ENCODE measurements at places on chromosomes 3 and 15.
A peak's percentile ranks its signal among the peaks of the same experiment; 100 is the strongest.

DNA sequence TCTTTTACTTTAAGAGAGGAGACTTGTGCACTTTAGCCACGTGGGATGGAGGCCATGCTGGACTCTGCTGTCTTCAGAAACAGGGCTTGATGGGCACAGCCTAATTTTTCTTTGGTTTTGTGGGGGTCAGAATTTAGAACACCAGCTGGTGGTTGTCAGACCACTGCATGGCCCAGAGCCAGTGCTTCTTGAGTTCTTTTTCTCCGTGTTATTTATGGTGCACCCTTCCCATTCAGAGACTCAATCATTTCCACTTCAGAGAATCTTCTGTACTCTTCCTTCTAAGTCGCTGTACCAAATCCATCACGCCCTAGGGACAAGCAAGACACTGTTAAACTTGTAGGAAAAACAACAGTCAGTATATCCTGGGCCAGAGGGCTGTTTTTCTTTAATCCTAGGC lies 20.1 kb downstream of the PRR23A start:
- no peak for DNase-seq

DNA sequence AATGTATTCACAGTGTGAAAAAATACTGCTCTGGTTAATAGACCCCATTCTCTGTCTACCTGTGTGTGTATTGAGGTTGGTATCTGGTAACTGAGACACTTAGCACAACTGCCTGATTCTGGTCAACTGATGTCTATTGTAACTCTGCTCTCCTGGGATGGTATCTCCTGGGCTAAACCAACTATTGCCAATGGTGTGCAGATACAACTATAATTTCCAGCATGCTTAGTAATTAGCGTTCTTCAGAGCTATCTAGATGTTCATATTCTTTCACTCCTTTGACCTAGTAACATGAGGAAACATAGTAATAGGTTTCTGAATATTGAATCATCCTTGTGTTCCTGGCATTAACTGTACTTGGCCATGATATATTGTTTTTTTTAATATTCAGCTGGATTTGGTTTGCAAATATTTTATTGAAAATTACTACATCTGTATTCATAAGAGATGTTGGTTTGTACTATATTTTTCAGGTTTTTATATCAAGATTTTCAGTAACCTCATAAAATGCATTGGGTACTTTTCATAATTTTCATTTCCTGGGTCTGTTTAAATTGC lies 16.8 kb downstream of the ADAMTSL3 start:
- no peak for DNase-seq

DNA sequence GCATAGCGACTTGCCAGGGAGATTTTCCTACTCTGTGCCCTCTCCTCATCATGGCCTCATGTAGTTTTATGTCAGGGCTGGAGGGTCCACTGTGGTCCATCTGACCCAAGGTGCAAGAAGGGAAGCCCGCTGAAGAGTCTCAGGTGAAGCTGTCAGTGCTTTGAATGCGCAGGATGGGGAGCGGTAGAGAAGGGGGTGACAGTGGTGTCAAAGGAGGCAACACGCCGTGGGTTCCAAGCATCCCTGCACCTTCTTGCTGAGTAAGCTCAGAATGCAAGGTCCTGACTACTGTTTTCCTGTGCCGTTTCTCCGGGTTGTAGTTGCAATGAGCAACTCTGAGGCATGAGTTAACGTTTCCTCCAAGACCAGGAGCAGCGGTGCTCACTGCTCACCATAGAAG lies 44.9 kb upstream of the RAB6B start:
- DNase-seq = no peak

GRCh38 chr15:65583701-65584100 lies 27.2 kb downstream of the INTS14 start:
- DNase-seq = peak; percentile 16

GRCh38 chr3:197547306-197548011 lies 8.3 kb downstream of the BDH1 start:
- DNase-seq = no peak

DNA sequence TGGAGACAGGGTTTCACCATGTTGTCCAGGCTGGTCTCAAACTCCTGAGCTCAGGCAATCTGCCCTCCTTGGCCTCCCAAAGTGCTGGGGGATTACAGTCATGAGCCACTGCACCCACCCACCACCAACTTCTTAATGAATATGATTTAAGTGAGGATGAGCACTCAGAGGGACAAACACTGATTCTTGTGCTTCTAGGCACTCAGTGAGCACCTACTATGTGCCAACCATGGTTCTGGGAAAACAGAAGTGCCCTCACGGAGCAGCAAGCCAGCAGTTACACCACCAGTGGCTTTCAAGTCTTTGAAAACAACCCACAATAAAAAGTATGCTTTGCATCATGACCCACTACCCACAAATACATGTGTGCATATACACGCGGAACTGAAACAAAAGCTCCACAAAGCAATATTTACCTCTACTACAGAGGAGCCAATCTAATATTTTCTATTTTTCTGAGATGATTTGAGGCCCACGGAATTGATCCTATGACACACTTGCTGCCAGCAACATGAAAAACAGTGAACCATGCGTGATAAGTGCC lies 91.9 kb downstream of the MEGF11 start:
- DNase-seq = no peak

DNA sequence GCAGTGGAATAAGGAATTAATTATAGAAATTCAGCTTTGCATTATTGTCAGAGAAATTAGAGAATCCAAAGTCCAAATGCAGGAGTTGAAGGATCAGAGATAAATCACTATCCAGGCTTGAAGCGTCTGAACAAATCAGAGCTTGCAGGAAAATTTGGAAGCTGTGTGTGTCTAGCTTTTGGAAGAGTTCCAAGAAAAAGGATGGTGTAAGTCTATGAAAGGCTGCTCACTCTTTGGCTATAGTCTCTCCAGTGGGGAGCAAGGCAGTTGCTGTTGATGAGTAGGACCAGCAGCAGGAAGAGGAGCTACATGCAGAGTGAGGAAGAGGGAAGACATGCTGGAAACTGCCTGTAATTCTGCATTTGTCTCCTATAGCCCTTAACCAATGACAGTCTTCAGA lies 464.3 kb upstream of the GRM7 start:
- no peak for DNase-seq

DNA sequence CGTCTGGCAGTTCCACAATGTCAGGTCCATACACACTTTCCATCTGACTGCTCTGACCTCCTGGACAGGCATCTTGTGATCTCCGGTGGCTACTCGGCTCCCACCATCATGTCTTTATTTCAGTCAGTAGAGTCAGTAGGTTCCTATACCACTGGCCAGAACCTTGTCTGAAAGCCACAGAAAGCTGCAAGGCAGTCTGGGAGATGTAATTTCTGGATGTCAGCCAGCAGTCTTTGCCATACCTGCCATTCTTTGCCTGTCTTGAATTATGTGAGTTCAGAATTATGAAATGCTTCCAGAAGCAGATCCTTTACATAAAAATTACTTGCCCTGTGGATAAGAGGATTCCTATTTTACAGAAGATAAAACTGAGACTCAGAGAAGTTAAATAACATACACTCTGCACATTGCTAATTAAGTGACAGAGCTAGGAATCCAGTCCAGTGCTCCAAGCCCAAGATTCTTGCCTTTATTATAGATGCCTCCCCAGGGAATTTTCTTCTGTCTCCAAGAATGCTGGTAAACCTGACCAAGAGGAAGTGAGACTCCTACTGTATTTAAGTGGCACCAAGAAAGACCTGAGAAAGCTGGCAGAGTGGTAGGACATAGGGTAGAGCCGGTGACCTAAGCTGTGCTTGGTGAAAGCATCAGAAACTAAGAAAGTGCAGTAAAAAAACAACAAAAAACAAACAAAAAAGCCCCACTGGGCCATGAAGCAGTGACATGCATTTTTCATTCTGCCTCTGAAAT lies 75.6 kb downstream of the IQCH start:
- no peak for DNase-seq

- DNase-seq = no peak
Observed at GRCh38 chr3:174424656-174425055, 434.5 kb upstream of the NAALADL2 start.
